ENCODE measurements at places on chromosomes 1 and 21.

DNA sequence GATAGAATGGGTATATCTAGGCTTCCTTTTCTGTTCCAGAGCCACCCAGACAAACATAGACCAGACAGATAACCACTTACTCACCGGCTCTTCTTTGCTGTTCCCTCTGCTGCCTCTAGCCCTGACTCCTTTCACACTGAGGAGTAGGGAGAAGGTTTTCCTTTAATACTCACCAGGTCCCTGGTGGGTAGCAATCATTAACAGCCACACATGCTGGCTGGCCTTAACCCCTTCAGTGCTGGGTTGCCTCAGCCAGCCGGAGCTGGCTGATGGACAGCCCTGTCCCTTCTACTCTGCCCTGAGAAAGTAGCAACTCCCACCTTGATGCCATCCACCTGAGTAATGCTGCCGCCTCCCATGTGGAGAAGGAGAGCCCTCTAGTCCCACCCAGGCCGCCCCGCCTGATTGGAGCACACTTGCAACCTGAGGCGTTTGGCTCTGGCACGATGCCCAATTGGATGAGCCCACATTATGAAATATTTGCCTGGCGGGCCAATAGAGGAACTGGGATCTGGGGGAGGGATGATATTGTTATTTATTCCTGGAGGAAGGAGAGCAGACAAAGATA, 71.6 kb downstream of the PLEKHA6 start:
- DNase-seq, result no peak

DNA sequence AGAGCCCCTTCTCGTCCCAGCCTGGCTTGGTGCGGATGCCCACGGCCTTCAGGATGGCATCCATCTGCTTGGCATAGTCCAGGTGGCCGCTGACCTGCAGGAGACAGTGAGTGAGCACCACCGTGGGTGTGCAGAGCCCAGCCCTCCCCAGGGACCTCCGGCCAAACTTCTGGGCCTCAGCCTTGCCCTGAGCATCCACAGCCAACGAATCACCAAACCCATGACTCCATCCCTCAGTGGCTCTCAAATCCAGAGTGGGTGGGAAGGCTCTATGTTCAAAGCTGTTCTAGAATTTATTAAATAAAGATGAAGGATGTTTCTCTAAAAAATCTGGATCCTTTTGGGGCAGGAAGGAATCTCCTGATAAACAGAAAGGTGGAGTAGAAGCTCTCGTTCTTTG, 18.7 kb downstream of the HTR6 start:
- no peak for DNase-seq

DNA sequence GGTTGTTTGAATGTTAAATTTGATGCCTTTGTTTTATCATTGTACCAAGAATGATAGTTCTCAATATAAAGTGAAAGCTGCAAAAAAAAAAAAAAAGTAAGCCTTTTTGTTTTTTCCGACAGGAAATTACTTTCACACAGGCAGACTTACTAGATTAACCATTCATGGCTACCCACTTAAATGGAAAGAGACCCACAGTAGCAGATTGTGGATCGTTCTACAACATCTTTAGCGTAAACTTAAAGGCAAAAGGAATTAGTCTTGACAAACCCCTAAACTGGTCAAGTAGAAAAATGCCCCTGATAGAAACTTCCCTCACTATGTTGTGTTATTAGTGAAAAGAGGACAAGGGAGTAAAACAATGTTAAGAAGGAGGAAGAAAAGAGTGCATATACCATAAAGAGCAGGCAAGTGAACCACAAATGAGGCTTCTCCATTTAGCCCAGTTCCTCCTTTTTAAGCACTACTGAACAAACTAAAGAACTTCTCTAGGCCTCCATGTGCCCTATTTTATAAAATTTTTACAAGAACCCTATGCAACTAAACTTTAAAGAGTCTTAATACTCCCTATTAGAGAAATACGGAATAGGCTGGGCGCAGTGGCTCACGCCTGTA, 1560.3 kb downstream of the MRPL39 start:
- no peak for DNase-seq

DNA sequence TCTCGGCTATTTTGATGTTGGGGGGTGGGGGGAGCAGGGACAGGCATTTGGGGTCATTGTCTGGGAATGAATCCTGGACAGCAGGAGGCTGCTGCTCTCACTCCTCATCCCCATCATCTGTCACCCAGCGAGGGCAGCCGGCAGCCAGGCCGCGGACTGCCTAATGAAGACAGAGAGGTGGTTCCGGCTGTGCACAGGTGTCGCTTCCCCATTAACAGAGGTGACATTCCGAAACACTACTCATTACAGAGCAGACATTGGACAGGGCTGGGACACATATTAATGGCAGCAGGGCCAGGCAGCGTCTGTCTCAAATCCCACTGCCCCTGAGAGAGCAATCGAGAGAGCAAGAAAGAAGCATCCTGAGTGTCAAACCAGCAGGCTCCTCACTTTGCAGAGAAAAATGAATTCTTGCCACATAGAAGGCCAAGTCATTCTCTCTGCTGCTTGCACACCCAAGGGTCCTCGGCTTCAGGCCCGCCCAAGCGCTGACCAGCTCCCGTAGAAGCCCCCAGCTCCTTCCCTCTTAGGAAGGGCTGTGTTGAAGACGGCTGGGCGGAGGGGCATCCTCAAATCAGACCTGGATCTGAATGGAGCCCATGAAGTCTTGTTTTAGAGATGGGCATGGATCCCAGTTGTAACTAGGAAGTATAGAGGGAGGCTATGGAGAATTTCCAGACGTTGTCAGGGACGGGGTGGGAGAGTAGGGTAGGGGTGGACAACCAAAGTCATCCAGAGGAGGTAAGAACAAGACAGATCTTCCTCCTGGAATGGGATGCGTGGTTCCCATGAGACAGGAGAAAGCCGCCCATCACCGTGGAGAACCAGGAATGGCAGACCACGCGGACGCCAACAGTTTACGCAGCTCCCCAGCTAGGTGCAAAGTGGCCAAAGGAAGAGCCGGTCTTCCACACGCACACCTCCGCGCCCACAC, 8.2 kb upstream of the LEMD1 start:
- no peak for DNase-seq

DNA sequence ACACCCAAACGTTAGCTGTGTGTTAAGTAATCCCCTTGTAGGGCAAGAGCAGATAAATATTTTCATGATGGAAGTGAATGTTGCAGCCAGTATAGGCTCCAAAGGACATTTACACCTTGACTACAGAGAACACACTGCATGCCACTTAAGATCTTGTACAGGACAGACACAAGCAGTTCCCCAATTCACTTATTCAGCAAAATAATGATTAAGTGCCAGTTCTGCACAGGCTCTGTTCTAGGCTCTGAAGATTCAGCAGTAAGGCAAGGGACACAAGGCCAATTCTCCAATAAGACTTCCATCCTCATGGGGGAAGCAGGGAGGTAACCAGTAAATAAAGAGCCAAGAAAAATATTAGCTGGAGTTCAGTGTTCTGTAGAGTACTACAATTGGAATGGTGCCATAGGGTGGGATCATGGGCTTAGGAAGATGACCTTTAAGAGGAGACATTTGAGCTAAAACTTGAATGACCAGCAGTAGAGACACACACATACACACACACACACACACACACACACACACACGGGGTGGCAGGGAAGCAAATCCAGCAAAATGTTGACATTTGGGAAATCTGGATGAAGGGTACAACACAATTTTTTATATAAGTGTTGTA, 199.9 kb upstream of the JUN start:
- no peak for DNase-seq

DNA sequence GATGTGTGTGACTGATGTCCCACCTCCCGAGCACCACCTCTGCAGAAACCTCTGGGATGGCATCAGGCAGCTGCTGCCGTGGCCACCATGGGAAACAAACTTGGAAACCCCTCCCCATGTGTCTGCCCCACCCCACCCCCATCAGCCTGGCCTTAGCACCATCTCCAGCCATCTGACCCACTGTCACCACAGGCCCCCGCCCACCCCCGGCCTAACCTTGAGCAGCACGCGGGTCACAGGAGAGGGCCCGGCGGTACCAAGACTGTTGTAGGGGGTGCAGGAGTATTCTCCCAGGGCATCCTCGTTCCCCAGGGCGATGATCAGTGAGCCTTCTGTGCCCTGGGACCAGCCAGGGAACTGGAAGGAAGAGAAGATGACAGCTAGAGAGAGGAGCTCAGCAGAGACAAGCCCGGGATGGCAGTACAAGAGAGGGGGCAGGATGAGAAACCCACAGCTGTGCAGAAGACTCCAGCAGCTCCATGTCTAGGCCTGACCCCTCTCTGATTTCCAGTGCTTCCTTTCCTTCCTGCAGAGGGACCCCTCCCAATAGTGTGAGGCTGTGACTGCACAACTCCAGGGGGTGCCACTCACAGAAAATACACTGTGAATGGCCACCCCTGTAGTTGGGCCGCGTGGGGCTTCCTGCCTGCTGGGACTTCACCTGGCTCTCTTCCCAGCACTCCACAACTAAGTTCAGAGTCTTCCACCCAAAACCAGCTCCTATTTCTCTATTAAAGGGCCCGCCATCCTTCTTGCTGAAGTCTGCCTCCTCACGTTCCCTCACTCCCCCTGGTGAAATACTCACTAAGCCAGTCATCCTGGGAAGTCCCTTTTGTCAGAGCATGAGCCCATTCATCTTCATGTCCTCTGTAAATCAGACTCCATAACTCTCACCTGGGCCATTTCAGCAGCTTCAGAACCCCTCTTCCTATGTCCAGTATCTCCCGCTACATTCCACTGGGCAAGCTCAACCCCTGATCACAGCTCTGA, 7.3 kb upstream of the TAGLN2 start:
- DNase-seq, result no peak

DNA sequence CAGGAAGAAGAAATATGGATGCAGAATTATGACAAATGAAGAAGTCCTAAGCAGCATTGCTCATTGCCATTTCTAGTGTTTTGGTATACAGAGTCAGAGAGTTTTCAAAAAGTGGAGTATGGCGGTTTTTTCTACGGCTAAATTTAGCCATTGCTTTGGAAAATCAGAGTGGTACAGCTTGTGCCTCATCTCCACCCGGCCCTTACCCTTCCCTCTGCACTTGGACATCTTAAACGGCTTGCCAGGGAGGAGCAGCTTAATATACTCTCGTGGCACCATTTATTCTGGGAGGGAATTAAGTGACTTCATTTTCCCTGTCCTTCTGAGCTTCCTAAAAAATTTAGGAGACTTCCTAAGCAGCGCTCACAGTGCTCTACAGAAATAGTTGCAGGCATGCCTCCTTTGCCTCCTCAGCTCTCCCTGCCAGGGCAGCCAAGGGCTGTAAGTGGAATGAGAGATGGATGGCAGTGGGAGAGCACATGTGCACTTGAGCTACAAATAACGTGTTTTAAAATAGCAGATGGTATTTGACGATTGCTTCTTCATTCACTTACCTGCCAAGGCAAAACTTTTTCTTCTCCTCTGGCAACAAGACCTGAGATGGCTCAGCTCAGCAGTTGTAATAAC, 51.5 kb upstream of the VAMP3 start:
- no peak for DNase-seq

- DNase-seq, result no peak
Observed at GRCh38 chr1:206855859-206856258, 9.6 kb upstream of the IL20 start.

DNA sequence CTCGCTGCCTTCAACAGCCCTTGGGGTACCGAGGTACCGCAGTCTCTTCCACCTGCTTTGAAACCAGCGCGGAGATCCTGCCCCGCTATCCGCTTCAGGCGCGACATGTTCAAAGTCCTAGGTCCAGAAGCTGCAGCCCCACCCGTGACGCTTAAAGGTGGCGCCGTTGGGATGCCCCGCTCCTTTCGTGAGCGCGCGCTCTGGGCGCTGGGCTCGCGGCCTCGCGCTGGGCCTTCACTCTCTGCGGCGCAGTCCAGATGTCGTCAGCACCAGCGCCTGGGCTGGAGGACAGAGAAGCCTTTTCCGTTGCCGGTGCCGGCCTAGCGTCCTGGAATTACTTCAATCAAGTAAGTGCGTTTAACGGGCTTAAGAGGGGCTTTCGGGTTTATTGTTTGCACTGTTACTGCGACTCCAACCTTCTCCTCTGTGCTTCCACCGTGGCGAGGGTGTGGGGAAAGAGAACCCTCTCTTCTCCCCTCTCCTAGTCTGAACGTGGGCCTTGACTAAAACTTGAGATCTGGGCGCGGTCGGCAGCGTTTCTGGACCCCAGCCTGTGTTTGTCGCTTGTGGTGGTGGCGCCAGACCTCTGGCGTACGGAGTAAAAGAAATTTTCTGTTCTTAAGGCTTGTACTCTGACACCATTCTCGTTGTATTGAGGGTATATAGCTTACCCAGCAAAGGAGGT, at the start of gene LRRC40:
TSS of gene LRRC40 (minus strand) at position 146 of the 685 bp plus-strand sequence. CDS start at position 107, 39 bp downstream.
- peak; percentile 94 for DNase-seq

DNA sequence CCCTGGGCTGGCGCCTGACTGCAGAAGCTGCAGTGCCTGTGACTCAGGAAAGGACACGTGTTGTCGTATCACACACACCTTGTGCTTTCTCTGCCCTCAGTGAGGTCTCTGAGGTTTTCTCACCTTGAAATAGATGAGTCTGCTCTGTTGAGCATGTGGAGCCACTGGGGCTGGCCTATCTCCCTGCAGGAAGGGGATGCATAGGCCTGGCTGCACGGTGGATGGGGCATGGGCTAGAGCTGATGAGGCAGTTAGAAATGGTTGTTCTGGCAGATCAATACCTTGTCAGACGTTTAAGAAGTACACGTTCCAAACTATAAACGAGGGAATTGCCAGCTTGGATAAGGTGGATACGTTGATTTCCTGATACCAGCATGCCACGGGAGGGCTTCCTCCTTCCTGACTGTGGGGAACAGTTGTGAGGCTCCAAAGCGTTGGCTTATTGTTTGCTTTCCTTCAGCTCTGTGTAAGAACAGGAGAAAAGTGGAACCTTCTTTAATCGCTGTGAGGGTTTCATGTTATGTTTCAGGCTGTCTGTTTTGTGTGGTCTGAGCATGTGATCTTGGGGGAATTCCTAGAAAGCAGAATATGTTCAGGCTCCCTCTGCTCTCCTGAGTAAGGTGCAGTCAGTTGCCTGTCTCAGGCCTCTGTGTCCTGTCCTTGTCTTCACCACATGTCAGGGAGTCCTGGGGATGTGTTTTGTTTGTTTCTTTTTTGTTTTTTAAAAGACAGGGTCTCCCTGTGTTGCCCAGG, 44.8 kb downstream of the PCNT start:
- DNase-seq, result peak; percentile 83

- DNase-seq, result no peak
Observed at GRCh38 chr1:26019641-26020315, 1.8 kb upstream of the EXTL1 start.

DNA sequence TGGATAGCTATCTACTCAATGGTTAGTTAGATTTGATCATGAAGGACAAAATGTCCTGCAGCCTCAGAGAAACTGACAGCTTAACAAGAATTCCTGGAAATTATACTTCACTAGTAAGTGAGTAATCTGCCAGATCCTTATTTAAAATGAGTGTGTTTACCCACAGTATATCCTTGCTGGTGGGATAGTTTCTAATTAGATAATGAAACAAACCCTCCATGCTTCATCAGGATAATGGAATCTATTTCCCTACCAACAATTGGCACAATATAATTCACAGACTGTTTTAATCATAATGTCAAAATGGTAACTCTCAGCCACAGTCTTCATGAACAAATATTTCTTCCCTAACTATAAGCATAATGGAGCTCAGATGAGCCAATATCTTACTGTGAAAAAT, 239.4 kb upstream of the ST6GALNAC5 start:
- no peak for DNase-seq

GRCh38 chr1:99887890-99888289, 37.7 kb downstream of the AGL start:
- DNase-seq, result no peak

- DNase-seq, result no peak
Observed at GRCh38 chr1:203367057-203367456, 16.1 kb upstream of the FMOD start.

- DNase-seq, result no peak
Observed at GRCh38 chr1:163570071-163570470, 248.3 kb downstream of the NUF2 start.

- no peak for DNase-seq
Observed at GRCh38 chr1:165365341-165365740, 8.8 kb upstream of the LMX1A start.

GRCh38 chr1:149986486-149987296, 23.8 kb downstream of the OTUD7B start:
- no peak for DNase-seq
